ENCODE measurements at places on chromosomes 4 and X. TPM values are rescaled to one million over a fixed set of nuclear protein-coding genes. Genes with fewer than 3 reads are reported as not detected.

- no peaks in the 10 kb centered on the region for H3K4me1 ChIP-seq
- no peak overlapping the region for H3K27ac ChIP-seq
- H3K36me3 ChIP-seq = no peaks in the 10 kb centered on the region
- no peak for DNase-seq
These were observed 215.7 kb downstream of the TMA16 start for GRCh38 chr4:163710158-163710557.

DNA sequence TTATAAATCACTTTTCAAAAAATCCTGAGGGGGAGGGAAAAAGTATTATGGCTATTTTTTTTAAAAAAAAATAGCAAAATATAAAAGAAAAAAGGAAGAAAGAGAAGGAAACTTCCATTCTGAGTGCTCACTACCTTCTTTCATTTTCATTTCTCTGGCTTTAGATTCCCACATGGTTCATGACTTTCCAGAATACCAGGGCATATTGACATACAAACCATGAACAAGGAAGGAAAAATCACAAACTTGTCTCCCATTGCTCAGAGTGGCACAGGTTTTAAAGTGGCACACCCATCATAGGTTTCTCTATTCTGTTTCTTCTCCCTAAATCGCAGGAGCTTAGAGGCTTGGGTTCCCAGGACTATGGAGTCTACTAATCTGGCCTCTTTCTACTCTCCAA is 136.3 kb upstream of the CXXC4 start:
- no peaks in the 10 kb centered on the region for H3K27me3 ChIP-seq
- no peak overlapping the region for H3K4me3 ChIP-seq
- no peak overlapping the region for H3K27ac ChIP-seq
- DNase-seq = no peak
- H3K4me1 ChIP-seq = no peaks in the 10 kb centered on the region
- H3K36me3 ChIP-seq = no peaks in the 10 kb centered on the region

DNA sequence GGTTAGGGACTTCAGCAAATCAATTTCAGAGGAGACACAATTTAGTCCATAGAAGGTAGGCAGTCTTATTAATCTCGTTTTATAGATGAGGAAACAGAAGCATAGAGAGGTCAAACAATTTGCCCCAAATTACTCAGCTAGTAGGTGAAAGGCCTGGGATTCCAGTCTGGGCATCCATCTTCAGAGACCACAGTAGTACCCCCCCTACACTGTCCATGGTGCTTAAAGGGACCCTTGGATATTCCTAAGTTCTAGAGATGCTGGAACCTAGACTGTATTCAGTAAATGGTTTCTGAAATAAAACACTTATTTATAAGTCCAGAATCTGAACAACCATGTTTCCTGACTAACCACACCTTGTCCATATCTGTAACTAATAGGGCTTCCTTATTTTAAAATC is 174.8 kb downstream of the CEP135 start:
- no peak overlapping the region for H3K27ac ChIP-seq
- H3K4me3 ChIP-seq = no peak overlapping the region
- H3K4me1 ChIP-seq = no peaks in the 10 kb centered on the region
- H3K27me3 ChIP-seq = no peaks in the 10 kb centered on the region
- no peaks in the 10 kb centered on the region for H3K36me3 ChIP-seq

DNA sequence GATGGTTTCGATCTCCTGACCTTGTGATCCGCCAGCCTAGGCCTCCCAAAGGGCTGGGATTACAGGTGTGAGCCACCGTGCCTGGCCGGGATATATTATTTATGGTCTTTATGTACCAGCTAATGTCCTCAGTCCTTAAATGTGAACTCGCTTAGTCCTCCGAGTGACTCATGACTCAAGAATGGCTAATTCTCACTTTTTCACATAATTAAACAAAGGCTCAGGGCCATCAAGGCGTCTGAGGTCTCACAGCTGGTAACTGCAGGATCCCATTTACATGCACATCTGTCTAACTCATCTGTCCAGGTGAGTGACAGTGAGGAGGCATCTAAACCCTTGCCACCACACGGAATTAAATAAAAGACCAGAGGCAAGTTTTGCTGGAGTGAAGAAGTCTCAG is 73.5 kb downstream of the HS3ST1 start:
- H3K27me3 ChIP-seq = no peaks in the 10 kb centered on the region
- DNase-seq = no peak
- no peaks in the 10 kb centered on the region for H3K36me3 ChIP-seq
- H3K27ac ChIP-seq = no peak overlapping the region
- no peak overlapping the region for H3K4me3 ChIP-seq

FGA gene
- total RNA-seq = 2.4 TPM

GRCh38 chr4:30943356-30943755 is 223.2 kb downstream of the PCDH7 start:
- no peaks in the 10 kb centered on the region for H3K27me3 ChIP-seq
- no peak overlapping the region for H3K4me3 ChIP-seq
- no peaks in the 10 kb centered on the region for H3K4me1 ChIP-seq
- no peak overlapping the region for H3K27ac ChIP-seq
- DNase-seq = no peak

DNA sequence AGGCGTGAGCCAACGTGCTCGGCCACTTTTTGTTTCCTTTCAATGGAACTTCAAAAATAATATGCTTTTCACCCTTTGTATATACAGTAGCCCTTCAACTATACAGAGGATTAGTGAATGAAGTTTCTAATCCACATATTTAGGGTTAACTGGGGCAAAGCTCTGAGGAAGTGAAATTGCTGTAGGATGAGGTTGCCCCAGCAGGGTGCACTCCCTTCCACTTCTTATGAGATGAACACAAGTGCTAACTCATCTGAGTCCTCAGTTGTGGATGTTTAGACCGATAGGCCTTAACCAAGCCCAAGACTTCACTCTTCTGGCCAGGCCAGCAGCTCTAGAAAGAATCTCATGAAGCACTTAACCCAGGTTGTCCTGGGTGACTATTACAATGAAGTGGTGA is 29.1 kb upstream of the CT55 start:
- DNase-seq = no peak
- no peak overlapping the region for H3K4me3 ChIP-seq
- no peaks in the 10 kb centered on the region for H3K27me3 ChIP-seq
- no peak overlapping the region for H3K27ac ChIP-seq
- no peaks in the 10 kb centered on the region for H3K36me3 ChIP-seq
- H3K4me1 ChIP-seq = no peaks in the 10 kb centered on the region

RGN gene
- total RNA-seq = 12.2 TPM

- no peak overlapping the region for H3K27ac ChIP-seq
- H3K27me3 ChIP-seq = no peaks in the 10 kb centered on the region
- no peak overlapping the region for H3K4me3 ChIP-seq
- H3K4me1 ChIP-seq = no peaks in the 10 kb centered on the region
- no peaks in the 10 kb centered on the region for H3K36me3 ChIP-seq
These were observed 10.3 kb downstream of the PHKA2 start for GRCh38 chrX:18973527-18974192.

MID1IP1 gene
- total RNA-seq = 37.3 TPM

- no peak overlapping the region for H3K27ac ChIP-seq
- H3K4me1 ChIP-seq = no peaks in the 10 kb centered on the region
- H3K27me3 ChIP-seq = no peaks in the 10 kb centered on the region
- no peak for DNase-seq
- no peak overlapping the region for H3K4me3 ChIP-seq
These were observed 1197.4 kb upstream of the ADGRL3 start for GRCh38 chr4:60002603-60003337.

DNA sequence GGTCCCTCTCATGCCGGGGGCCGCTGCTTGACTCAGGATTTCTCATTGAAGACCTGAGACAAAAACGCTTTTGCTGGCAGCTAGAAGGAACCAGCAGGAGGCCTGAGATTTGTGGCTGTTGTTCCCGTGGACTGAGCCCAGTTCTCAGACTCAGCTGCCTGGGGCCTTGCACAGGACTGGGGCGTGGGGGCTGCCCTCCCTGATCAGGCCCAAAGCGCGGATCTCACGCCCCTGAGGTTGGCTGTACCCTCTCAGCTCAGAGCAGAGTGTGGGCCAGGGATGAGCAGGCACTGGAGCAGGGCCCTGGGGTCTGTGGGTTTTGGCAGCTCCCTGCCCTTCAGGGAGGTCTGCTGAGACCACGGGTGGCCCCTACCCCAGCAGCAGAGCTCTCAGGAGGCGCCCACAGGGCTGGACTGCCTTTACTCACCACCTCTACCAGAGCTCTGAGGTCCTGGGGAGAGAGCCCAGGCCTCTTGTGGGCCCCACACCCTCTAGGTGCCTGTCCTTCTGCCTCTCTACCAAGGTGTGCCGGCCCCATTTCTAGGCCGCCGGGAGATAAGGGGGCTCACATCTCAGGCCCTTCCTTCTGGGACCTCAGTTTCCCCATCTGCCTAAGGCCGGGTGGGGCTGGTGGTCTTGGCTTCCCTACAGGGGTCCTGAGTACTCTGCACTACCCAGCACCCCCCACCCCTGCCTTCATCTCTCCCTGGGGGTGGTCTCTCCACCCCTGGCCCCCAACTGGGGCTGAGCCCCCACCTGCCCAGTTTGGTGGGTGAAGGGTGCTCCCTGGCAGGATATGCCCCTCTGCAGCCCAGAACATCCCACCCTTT is 5.6 kb downstream of the MSANTD1 start:
- H3K4me3 ChIP-seq = no peak overlapping the region
- H3K4me1 ChIP-seq = peaks cover 1% of the 10 kb centered on the region
- no peak overlapping the region for H3K27ac ChIP-seq
- no peak for DNase-seq
- H3K36me3 ChIP-seq = no peaks in the 10 kb centered on the region
- H3K27me3 ChIP-seq = no peaks in the 10 kb centered on the region

- no peaks in the 10 kb centered on the region for H3K36me3 ChIP-seq
- no peaks in the 10 kb centered on the region for H3K27me3 ChIP-seq
- no peak overlapping the region for H3K27ac ChIP-seq
- DNase-seq = no peak
- no peak overlapping the region for H3K4me3 ChIP-seq
These were observed 14.2 kb upstream of the TFDP3 start for GRCh38 chrX:133232331-133232730.

LRRC66 gene
- total RNA-seq = 0.43 TPM

DNA sequence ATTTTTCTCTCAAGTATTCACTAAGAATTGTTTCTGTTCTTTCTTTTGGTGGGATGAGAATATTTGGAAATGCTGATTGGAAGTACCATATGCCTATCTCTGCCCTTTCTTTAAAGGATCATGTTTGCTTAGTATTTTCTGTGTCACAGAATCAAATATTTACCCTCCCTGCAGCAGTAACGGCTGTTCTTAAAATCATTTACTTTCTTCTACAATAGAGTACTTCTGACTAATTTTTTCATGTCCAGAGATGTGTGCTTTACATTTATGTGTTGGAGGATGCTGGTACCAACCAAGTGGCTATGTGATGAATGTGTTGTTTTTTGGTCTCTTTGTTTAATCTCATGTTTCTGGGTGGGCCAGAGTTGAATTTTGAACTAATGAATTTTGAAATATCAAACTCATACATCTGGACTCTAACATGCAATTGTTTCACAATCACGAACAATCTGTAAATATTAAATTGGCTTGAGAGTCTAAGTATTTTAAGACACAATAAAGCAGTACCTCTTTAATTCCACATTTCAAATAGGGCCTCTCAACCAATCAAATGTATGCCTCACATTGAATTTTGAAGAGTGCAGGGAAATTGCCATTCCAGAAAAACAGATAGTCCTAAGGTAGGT is 59.4 kb upstream of the ARSJ start:
- H3K36me3 ChIP-seq = no peaks in the 10 kb centered on the region
- no peak overlapping the region for H3K27ac ChIP-seq
- H3K4me1 ChIP-seq = no peaks in the 10 kb centered on the region
- DNase-seq = no peak
- no peak overlapping the region for H3K4me3 ChIP-seq

- H3K27ac ChIP-seq = peak overlapping the region; percentile 46
- no peak for DNase-seq
- H3K36me3 ChIP-seq = no peaks in the 10 kb centered on the region
- no peaks in the 10 kb centered on the region for H3K27me3 ChIP-seq
These were observed 19.1 kb downstream of the MAML3 start for GRCh38 chr4:140134746-140135425.

GRCh38 chr4:155759372-155760252 is 791 bp downstream of the GUCY1B1 start:
- peak; percentile 20 for DNase-seq
- no peaks in the 10 kb centered on the region for H3K36me3 ChIP-seq
- H3K27me3 ChIP-seq = no peaks in the 10 kb centered on the region
- peak overlapping the region; percentile 69 for H3K27ac ChIP-seq
- no peaks in the 10 kb centered on the region for H3K4me1 ChIP-seq
- peak overlapping the region; percentile 58 for H3K4me3 ChIP-seq

GRCh38 chr4:142645475-142646108 is 200.5 kb downstream of the INPP4B start:
- no peaks in the 10 kb centered on the region for H3K4me1 ChIP-seq
- no peak overlapping the region for H3K4me3 ChIP-seq
- H3K36me3 ChIP-seq = no peaks in the 10 kb centered on the region
- DNase-seq = no peak

All from ovary (tissue), 10 donors.